ENCODE measurements at places on chromosomes 2 and 18.
A peak's percentile ranks its signal among the peaks of the same experiment; 100 is the strongest.

DNA sequence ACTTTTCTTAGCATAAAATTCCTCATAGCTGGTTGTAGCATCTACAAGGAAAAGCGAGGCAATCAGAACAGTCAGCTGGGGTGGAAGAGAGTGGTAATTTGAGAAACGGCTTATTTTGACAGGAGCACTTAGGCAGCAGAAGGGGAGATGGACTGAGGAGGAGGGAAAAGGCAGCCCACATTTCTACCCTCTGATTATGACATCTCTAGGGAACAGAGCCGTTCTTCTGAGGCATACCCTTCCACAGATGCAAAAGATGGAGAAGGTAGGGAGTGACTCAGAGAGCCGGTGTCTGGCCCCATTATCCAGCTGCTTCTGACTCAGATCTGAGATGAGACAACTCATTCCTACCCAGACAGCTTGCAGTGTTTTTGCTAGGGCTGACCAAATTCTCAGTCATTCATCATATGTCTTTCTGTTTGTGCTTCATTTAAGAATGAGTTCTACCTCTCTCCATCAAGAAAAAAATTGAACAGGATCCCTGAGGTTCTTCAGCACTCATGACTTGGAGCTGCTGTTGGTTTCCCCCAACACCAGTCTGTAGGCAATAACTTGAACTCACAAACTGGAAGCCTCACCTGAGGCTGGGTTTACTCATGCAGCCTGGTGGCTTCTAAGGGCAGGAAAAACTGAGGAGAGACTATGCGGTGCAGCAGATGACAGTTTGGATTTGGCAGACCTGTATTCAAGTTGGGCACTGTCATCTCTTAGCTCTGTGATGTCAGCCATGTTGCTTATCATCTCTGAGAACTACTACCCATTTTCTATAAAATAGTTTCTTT is 15.9 kb upstream of the SEC11C start:
- DNase-seq = no peak

DNA sequence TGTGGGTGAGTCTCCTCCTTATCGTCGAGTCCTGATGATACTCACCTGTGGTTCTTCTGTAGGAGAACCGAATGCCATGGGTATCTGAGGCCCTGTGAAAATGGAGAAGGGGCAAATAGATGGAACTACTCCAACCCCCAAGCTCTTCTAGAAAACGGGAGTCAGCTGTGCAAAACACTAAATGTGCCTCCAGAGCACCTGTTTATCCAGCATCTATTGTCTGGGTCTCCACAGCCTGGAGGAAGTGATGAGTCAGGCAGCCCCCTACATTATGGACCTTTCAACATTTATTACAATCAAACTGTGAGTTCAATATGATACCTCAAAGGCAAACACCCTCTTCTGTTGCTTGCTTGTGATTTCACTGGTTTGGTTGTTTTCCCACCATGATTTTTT is 9.8 kb upstream of the LRRFIP1 start:
- no peak for DNase-seq

- peak; percentile 22 for DNase-seq
Observed at GRCh38 chr2:159933727-159934049, 128.7 kb downstream of the PLA2R1 start.

GRCh38 chr2:201523506-201523905 is 72.0 kb downstream of the STRADB start:
- no peak for DNase-seq

DNA sequence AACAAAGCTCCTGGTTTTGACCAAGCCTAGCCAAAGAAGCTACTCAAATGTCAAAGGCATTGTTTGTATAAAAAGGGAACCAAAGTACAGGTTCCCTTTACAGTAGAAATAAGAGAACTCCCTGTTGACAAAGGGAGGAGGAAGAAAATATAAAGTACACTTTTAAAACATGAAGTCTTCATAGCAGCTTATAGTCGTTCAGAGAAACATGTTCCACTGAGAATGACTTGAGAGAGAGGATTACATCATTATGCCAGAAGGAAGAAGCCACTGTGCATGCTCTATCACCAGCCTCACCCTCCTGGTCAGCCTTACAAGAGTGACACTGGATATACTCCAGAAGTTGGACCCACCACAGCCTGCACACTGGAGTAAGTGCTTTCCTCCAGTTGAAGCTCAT is 2.5 kb upstream of the DHRS9 start:
- DNase-seq = no peak

- no peak for DNase-seq
Observed at GRCh38 chr2:236240228-236240990, 23.8 kb downstream of the ASB18 start.

DNA sequence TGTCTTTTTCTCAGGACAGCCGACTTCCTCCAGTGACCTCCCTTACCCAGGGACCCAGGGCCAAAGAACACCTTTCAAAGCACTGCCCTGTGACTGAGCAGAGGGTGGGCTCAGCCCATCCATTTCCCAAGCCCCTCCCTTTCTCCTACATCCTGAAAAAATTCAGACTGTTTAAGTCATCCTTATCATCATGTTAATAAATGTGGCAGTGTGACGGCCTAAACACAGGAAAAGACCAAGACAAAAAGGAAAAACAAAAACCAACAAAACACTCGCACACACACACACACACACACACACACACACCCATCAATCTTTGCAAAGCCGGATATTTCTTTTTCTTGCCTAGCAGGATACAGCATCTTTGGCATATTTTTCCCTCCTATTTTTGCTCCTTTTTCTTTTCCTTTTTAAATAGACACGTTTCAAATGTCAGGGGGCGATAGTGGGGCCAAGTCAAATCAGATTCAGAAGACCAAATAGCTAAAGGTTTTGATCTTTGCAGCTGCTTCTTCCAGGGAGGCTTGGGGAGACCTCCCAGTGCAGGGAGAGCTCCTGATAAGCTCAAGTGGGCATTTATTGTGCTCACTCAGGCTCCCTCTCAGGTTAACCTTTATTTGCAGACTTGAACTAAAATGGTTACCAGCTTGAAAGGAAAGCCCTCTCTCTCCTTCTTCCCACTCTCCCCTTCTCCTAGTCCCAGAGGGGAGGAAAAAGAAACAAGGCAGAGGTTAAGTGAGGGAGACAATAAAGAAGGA is 39.5 kb upstream of the NRP2 start:
- no peak for DNase-seq

DNA sequence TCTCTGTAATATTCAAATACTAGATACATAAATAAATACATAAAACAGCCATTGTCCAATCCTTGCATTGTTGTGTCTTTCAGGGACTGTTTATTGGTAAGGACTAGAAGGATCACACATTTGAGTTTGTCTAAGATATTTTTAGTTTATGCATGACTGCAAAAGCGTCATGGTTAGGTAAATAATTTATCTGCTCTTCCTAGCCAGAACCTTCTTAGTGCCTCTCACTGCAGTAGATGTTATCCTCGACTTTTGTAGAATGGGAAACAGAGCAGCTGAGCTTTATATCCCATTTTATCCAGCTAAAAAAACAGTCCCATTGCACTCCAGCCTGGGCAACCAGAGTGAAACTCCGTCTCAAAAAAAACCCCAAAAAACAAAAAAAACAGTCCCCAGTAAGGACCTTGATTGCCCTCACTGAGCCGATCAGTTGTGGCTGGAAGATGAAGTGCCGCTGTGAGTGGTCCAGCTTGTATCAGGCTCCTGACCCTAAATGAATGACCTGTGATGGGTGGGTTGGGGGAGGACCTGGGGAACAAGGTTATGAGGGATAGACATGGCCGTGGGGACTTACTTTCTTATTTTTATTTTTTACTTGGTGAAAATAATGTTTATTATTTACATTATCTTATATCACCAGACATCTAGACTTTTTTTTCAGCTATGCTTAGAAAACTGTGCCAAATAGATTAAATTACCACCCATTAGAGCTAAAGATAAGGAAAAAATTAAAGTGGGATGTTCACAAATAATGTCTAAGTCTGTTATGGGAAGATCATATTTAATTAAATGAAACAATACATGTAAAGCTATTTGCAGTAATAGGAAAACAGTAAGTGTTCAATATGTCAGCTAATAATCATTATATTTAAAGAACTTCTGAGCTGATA is 10.9 kb upstream of the ADAM23 start:
- DNase-seq = no peak

GRCh38 chr18:65409261-65409660 is 341.6 kb upstream of the CDH7 start:
- no peak for DNase-seq

DNA sequence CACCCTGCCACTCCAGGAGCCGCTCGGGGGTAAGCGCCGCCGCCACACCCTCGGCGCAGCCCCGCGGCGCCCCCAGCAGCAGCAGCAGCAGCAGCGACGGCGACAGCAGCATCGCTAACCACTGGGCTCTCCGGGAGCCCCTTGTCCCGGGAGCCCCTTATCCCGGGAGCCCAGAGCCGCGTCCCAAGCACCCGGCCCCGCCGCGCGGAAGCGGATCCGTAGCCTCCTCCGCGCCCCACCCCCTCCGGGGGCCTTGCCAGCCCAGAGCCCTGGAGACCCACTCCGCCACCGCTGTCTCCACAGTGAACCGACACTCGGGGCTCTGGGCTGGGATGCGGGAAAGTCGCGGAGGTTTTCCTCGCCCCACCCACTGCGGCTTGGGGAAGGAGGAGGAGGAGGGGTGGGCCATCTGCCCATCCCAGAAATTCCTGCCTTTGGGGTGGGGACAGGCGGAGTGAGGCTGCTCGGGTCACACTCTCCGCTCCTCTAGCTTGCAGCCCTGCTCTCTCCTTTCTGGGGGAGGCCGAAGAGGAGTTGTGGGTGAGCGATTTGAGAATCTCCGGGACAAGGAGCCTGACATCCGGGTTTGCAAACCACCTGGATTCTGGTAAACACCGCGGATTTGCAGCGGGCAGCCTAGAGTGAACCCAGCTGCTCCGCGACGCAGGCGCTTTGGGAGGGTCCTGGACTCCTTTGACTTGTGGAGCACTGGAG is at the start of gene PLA2R1:
PLA2R1 (minus strand) TSS at position 324 of the 714 bp plus-strand sequence; CDS start at position 112, 212 bp downstream.
- no peak for DNase-seq

DNA sequence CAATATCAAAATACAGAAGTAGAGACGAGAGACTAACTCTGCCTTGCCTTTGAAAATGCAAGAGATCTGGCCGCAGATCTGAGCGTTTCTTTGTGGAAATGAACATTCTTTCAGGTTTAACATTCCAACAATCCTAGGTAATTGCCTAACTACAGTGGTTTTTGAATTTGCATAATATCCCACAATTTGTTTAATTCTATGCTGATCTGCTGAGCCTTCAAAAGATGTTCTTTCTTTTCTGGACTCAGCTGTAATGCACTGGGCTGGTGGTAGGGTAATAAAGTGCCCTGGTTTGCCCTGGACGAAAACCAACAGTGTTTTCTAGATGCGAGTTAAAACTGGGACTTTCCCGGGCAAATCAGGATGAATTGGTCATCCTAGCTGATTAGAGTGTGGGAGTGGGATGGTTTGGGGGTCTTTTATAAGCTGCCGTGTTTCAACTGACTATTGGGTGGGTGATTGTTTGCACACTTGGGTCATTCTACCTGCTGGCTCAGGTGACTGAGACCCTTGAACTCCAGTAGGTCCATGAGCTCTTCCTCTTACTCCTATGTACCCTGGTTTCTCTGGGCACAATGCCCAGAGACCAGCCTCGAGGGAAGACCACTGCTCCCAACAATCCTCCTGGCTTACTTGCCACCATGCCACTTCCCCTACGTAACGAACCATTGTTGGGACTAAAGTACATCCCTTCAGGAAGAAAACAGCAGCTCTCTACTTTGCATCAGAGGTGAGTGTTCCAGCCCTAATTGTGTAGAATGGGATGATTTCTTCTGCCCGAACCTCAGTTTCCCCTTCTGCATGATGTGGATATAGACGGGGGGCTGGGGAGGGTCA is 3.4 kb upstream of the PAX8 start:
- no peak for DNase-seq

- no peak for DNase-seq
Observed at GRCh38 chr18:48837676-48838075, 113.1 kb downstream of the SMAD7 start.

DNA sequence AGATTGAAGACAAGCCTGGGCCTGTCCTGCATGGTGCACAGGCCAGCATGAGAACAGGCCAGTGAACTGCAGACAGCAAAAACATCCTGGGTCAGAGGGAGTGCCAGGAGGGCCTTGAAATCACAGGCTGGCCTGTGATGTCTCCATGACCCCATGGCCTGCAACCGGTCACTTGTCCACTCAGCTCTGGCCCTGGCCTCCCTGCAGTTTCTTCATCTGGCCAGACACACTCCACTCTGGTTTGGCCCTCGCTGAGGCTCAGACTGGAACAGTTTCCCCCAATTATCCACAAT is 12.6 kb downstream of the CYRIA start:
- DNase-seq = no peak

All from GM10248 (cell line).